Upper lobe of left lung (tissue), 6 donors: ENCODE measurements at places on chromosomes 16 and 17.

- H3K4me1 ChIP-seq, result peaks cover 30% of the 10 kb centered on the region
- H3K4me3 ChIP-seq, result peak overlapping the region; percentile 56
- H3K36me3 ChIP-seq, result no peaks in the 10 kb centered on the region
- DNase-seq, result no peak
- peak overlapping the region; percentile 35 for H3K27ac ChIP-seq
- no peaks in the 10 kb centered on the region for H3K27me3 ChIP-seq
These were observed 58.2 kb upstream of the RPH3AL start for GRCh38 chr17:410543-411401.

DNA sequence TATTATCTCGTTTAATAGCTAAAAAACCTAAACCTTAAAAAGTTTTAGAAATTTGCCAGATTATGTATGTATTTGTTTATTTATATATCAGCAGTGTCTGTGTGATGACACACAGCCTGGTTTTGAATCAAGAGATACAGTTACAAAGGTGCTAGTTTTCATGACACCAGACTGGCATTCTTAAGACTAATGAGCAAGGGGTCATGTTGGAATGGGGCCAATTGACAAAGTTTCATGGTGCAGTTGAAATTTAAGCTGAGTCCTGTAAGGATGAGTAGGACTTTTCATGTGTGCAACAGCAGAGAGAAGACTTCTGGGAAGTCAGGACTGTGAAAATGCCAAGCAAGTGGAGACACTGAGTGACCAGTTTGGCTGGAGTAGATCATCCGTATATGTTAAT lies 3.2 kb upstream of the KRT10 start:
- H3K4me3 ChIP-seq, result no peak overlapping the region
- H3K27ac ChIP-seq, result no peak overlapping the region
- no peak for DNase-seq
- no peaks in the 10 kb centered on the region for H3K27me3 ChIP-seq

DNA sequence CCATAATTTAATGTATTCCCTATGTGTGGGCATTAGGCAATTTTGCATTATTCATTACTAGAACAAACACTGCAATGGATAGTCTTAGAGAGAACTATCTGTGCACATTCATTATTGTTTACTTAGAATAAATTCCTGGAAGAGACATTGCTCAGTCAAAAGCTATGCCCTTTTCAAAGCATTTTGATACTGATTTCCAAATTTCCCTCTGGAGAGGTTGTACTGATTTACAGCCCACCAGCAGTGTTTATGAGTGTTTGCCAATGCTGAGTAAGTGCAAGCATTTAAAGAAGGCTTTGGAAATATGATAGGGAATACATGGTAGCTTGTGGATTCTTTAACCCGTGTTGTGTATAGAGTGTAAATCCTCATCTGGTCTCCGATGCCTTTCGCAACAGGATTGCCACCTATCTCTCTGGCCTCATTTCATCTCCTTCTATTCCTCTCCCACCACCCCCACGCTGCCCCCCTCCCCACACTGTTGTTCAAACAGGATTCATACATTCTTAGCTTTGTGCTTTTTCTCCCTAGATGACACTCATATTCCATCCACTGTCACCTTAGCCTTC lies 33.4 kb upstream of the MMD start:
- peaks cover 12% of the 10 kb centered on the region for H3K4me1 ChIP-seq
- no peaks in the 10 kb centered on the region for H3K27me3 ChIP-seq
- no peaks in the 10 kb centered on the region for H3K36me3 ChIP-seq
- H3K27ac ChIP-seq, result no peak overlapping the region
- DNase-seq, result no peak

- H3K4me3 ChIP-seq, result no peak overlapping the region
- no peaks in the 10 kb centered on the region for H3K27me3 ChIP-seq
- peaks cover 11% of the 10 kb centered on the region for H3K4me1 ChIP-seq
- H3K27ac ChIP-seq, result no peak overlapping the region
- DNase-seq, result no peak
- no peaks in the 10 kb centered on the region for H3K36me3 ChIP-seq
These were observed 27.2 kb downstream of the MOSMO start for GRCh38 chr16:22035153-22035552.

DNA sequence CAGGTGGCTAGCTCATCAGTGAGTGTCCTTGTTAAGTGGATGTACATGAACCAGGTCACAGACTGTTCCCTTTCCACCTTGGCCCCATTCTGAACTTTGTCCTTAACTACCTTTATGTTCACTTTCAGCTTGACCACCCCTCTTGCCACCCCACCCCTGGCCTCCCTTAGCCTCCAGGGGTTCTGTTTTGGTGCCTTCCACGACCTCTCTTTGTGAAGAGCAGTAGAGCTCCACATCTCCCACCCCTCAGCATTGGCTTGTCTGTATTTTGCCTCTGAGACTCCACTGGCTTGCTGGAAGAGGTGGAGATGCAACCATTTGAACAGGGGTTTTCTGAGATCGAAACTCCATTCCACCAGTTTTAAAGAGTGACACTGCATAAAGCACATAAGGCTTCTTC lies 123.5 kb downstream of the RGS9 start:
- DNase-seq, result no peak
- no peak overlapping the region for H3K4me3 ChIP-seq
- no peaks in the 10 kb centered on the region for H3K4me1 ChIP-seq
- no peak overlapping the region for H3K27ac ChIP-seq
- H3K27me3 ChIP-seq, result no peaks in the 10 kb centered on the region
- no peaks in the 10 kb centered on the region for H3K36me3 ChIP-seq

- H3K27ac ChIP-seq, result no peak overlapping the region
- H3K27me3 ChIP-seq, result no peaks in the 10 kb centered on the region
- H3K4me3 ChIP-seq, result no peak overlapping the region
- H3K4me1 ChIP-seq, result no peaks in the 10 kb centered on the region
These were observed 13.8 kb downstream of the DBF4B start for GRCh38 chr17:44722254-44722653.

- H3K27ac ChIP-seq, result no peak overlapping the region
- H3K4me3 ChIP-seq, result no peak overlapping the region
- DNase-seq, result no peak
- H3K27me3 ChIP-seq, result no peaks in the 10 kb centered on the region
- H3K4me1 ChIP-seq, result peaks cover 7% of the 10 kb centered on the region
These were observed 37.1 kb upstream of the CSNK2A2 start for GRCh38 chr16:58234831-58235595.

DNA sequence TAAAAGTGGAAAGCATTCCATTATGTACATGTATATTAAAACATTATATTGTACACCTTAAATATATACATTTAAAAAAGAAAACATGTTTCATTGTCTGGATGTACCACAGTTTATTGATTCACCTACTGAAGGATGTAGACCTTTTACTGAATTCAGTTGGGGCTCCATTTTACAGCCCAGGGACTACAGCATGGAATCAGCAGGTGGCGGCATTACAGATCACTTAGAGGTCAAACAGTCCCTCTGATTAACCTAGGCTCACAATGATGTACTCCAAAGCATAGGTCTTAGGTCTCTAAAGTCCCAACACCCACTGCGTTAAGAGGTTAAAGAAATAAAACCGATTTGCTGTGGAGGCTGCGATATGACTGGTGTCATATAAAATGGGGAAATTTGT lies 490.9 kb downstream of the SHISA9 start:
- no peaks in the 10 kb centered on the region for H3K4me1 ChIP-seq
- DNase-seq, result no peak
- no peaks in the 10 kb centered on the region for H3K27me3 ChIP-seq
- no peak overlapping the region for H3K27ac ChIP-seq

GRCh38 chr16:29668267-29668666 lies 5.2 kb downstream of the SPN start:
- H3K4me3 ChIP-seq, result no peak overlapping the region
- DNase-seq, result no peak
- no peaks in the 10 kb centered on the region for H3K4me1 ChIP-seq
- no peaks in the 10 kb centered on the region for H3K27me3 ChIP-seq

- H3K4me3 ChIP-seq, result no peak overlapping the region
- peaks cover 8% of the 10 kb centered on the region for H3K36me3 ChIP-seq
- DNase-seq, result no peak
- H3K27me3 ChIP-seq, result no peaks in the 10 kb centered on the region
- H3K27ac ChIP-seq, result no peak overlapping the region
- H3K4me1 ChIP-seq, result peaks cover 29% of the 10 kb centered on the region
These were observed 2.0 kb downstream of the TUBD1 start for GRCh38 chr17:59890720-59891119.

GRCh38 chr17:82844796-82845162 lies 5.0 kb upstream of the ZNF750 start:
- no peak for DNase-seq
- H3K27me3 ChIP-seq, result no peaks in the 10 kb centered on the region
- peak overlapping the region; percentile 81 for H3K27ac ChIP-seq
- peaks cover 31% of the 10 kb centered on the region for H3K4me1 ChIP-seq
- no peaks in the 10 kb centered on the region for H3K36me3 ChIP-seq
- peak overlapping the region; percentile 37 for H3K4me3 ChIP-seq

DNA sequence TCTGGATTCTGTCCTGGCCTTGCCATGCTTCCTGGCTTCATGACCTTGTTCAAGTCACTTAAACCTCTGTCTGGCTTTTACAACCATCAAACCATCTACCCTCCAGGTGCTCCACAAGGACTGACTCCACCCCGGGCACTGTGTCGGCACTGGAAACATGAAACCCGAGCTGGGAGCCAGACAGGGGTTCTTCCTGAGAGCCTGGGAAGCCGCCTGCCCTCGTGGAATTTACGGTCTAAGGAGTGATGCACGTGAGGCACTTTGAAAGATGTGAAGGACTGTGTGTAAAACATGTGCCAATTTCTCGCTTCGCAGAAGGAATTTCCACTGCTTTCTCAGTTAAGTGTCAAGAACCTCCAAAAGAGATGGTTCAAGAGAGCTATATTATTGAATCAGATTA lies 11.6 kb downstream of the CDK5R1 start:
- peaks cover 17% of the 10 kb centered on the region for H3K4me1 ChIP-seq
- no peak overlapping the region for H3K4me3 ChIP-seq
- no peaks in the 10 kb centered on the region for H3K27me3 ChIP-seq
- DNase-seq, result no peak
- no peak overlapping the region for H3K27ac ChIP-seq

GRCh38 chr16:88920618-88921590 lies 54.4 kb upstream of the PABPN1L start:
- peaks cover 31% of the 10 kb centered on the region for H3K4me1 ChIP-seq
- no peaks in the 10 kb centered on the region for H3K36me3 ChIP-seq
- peak; percentile 89 for DNase-seq
- H3K27me3 ChIP-seq, result no peaks in the 10 kb centered on the region

GRCh38 chr17:38729886-38730525 lies at the start of gene CISD3:
Gene CISD3 (plus strand): TSS chr17:38730341. CDS start chr17:38730359, 18 bp downstream.
- H3K36me3 ChIP-seq, result peaks cover 29% of the 10 kb centered on the region
- peak within 1 kb of the TSS; percentile 90 for H3K27ac ChIP-seq
- peaks cover 54% of the 10 kb centered on the region for H3K4me1 ChIP-seq
- H3K27me3 ChIP-seq, result no peaks in the 10 kb centered on the region

DNA sequence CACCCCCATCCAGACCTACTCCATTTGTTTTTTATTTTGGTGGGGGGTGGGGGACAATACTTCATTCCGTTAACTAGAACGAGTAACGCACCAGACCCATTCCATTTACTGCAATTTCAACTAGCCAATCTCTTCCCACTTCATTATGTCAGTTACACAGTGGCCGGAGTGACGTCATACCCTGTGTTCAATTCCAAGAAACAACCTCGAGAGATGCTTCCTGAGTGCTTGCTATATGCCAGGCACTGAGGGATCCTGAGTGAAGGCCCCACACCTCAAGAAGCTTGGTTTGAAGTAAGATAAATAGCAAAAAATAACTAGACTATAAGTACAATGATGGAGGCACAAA lies 9.1 kb upstream of the SIAH1 start:
- no peak overlapping the region for H3K4me3 ChIP-seq
- H3K36me3 ChIP-seq, result no peaks in the 10 kb centered on the region
- H3K27me3 ChIP-seq, result no peaks in the 10 kb centered on the region
- no peak for DNase-seq
- H3K27ac ChIP-seq, result no peak overlapping the region

DNA sequence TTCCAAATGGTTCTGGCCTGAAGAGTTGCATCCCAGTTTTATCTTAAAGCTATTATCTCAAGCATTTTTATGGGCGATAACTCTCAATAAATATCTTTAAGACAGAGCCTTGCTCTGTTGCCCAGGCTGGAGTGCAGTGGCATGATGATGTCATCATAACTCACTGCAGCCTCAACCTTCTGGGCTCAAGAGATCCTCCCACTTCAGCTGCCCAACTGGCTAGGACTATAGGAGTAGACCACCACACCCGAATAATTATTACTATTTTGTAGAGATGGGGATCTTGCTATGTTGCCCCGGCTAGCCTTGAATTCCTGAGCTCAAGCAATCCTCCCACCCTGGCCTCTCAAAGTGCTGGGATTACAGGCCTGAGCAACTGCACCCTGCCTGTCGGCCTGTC lies 26.1 kb upstream of the CYTH1 start:
- H3K27ac ChIP-seq, result no peak overlapping the region
- H3K36me3 ChIP-seq, result peaks cover 20% of the 10 kb centered on the region
- no peak overlapping the region for H3K4me3 ChIP-seq
- peaks cover 5% of the 10 kb centered on the region for H3K4me1 ChIP-seq

GRCh38 chr17:50347894-50348291 lies 2.0 kb downstream of the XYLT2 start:
- DNase-seq, result no peak
- no peak overlapping the region for H3K4me3 ChIP-seq
- peaks cover 23% of the 10 kb centered on the region for H3K4me1 ChIP-seq
- H3K36me3 ChIP-seq, result no peaks in the 10 kb centered on the region
- no peaks in the 10 kb centered on the region for H3K27me3 ChIP-seq

GRCh38 chr17:7440834-7441195 lies 1.5 kb downstream of the FGF11 start:
- peaks cover 65% of the 10 kb centered on the region for H3K4me1 ChIP-seq
- H3K27me3 ChIP-seq, result peaks cover 25% of the 10 kb centered on the region
- no peaks in the 10 kb centered on the region for H3K36me3 ChIP-seq
- H3K27ac ChIP-seq, result no peak overlapping the region

GRCh38 chr16:64225036-64225435 lies 896.8 kb downstream of the CDH11 start:
- H3K4me3 ChIP-seq, result no peak overlapping the region
- H3K27me3 ChIP-seq, result no peaks in the 10 kb centered on the region
- no peaks in the 10 kb centered on the region for H3K4me1 ChIP-seq
- no peak for DNase-seq
- H3K36me3 ChIP-seq, result no peaks in the 10 kb centered on the region

- H3K27ac ChIP-seq, result no peak overlapping the region
- peaks cover 81% of the 10 kb centered on the region for H3K4me1 ChIP-seq
- no peak overlapping the region for H3K4me3 ChIP-seq
- peak; percentile 96 for DNase-seq
- H3K27me3 ChIP-seq, result no peaks in the 10 kb centered on the region
These were observed 8.2 kb downstream of the SYNGR2 start for GRCh38 chr17:78176548-78177025.

DNA sequence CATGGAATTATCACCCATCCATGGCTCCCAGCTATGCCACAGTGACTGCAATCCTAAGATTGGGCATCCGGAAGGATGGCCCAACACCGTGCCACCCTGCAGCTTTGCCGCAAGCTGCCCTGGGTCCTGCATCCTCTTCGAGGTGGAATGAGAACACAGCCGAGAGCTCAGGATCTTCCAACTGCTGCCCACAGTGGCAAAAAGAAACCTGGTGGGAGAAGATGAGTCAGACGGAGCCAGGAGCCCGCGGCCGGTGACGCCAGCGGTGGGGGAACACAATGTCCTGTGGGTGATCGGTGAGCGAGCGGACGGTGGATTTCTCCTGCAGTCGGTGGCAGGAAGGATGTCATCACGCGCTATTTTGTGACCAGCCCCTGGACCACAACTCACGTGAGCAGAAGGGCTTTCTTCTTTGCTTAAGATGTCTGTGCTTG lies 20.1 kb downstream of the CD7 start:
- H3K27ac ChIP-seq, result peak overlapping the region; percentile 98
- peak overlapping the region; percentile 52 for H3K4me3 ChIP-seq
- DNase-seq, result peak; percentile 96
- H3K4me1 ChIP-seq, result peaks cover 60% of the 10 kb centered on the region
- no peaks in the 10 kb centered on the region for H3K27me3 ChIP-seq
